ENCODE measurements at places on chromosomes 4 and X.

DNA sequence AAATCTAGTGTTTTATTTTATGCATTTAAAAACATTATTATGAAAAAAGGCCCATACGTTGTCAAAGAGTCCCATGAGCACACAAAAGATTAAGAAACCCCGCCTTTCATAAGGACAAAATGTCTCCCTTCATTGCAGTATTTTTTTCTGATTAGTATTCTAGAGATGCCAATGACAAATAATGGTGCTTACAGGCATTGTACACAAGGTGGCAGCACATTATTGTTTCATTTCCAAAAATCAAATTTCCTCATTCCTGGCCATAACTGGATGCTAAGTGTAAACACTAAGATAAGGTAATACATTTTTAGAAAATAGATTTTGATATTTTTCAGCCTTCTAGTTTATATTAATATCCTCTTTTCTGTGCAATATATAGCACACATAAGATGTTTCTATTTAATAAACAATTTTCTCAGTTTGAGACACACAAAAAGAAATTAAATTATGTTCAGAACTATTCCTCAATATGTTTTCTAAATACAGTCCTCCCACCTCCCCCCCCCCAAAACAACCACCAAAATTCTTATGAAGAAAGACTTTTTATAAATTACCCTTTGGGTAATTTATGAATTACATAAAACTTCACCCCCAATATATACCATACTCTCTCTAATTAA is 47.7 kb downstream of the TIGD2 start:
- peak; percentile 49 for DNase-seq

GRCh38 chr4:186943411-186943810 is 219.8 kb upstream of the FAT1 start:
- no peak for DNase-seq

GRCh38 chrX:724256-724655 is 93.7 kb downstream of the SHOX start:
- DNase-seq: no peak

- DNase-seq: no peak
Observed at GRCh38 chr4:153668647-153669046, 15.4 kb upstream of the TLR2 start.

GRCh38 chr4:163810755-163811154 is 316.3 kb downstream of the TMA16 start:
- DNase-seq: no peak

DNA sequence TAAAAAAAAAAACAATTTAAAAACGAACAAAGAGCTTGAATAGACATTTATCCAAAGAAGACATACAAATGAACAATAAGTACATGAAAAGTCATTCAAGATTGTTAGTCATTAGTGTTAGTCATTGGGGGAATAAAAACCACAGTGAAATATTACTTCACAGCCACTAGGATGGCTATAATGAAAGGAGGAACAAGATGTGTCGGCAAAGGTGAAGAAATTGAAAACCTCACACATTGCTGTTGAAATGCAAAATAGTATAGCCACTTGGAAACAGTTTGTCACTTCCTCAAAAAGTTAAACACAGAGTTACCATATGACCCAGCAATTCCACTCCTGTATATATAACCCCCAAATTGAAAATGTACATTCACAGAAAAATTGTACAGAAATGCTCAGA is 45.2 kb upstream of the SLC39A8 start:
- DNase-seq: no peak

GRCh38 chr4:43189741-43190140 is 297.2 kb downstream of the GRXCR1 start:
- no peak for DNase-seq

GRCh38 chr4:162838671-162839070 is 328.0 kb downstream of the NAF1 start:
- DNase-seq: no peak
